Stimulated activated CD8-positive, alpha-beta memory T cell treated with anti-CD3 and anti-CD28 coated beads, Interleukin-4, amount 100 ng/mL, for 48 hours (primary cell): ENCODE measurements at places on chromosomes 7 and 10.

- no peak for DNase-seq
Observed at GRCh38 chr7:40697653-40698052, 562.8 kb downstream of the SUGCT start.

DNA sequence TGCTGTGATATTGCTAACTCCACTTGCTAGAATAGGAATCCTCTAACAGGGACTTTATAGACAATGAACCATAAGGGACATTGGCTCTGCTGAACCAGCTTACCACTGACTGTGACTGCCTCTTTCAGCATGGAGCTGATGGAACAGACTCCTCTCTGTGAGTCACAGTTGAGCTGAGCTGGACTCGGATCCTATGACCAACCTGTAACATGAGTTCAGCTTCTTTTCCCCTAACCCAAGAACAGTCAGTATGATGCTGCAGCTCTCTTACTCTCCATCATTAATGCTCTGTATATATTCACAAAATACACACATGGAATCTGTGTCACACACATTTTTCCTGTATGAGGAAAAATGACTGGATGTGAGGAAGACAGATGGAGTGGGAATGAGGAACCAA, 177.9 kb upstream of the BET1 start:
- no peak for DNase-seq

GRCh38 chr7:107526672-107527071, 37.0 kb downstream of the COG5 start:
- no peak for DNase-seq

GRCh38 chr7:126440542-126440941, 812.2 kb downstream of the GRM8 start:
- no peak for DNase-seq

GRCh38 chr7:18401757-18402156, 93.8 kb upstream of the HDAC9 start:
- no peak for DNase-seq

GRCh38 chr7:121440857-121441503, 44.9 kb upstream of the FAM3C start:
- DNase-seq: no peak

DNA sequence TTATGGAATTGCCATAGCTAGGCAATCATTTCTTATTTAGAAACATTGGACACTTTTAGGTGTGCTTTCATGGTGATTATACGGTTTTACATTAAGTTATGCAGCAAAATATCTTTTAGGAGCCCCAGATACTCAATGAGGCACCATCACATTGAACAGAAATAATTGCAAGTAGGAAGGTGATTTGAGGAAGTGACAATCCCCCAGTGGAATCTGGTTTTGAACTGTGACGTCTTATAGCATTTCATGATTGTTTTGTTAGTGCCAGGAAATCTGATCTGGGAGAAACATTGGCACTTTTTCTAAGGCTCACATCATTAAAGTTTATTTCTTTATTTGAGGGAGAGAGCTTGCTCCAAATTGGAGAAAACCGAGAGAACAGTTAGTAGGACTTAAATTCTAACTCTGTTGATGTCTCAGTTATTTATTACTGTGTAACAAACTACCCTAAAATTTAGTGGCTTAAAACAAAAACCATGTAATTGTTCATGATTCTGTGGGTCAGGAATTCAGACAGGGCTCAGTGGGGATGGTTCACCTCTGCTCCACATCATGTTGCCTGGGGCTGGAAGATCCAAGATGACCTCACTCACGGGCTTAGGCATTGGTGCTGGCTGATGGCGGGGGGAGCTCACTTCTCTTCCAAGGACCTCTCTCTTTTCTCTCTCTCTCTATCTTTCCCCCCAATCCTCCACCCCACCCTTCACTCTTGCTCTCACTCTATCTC, 78.2 kb upstream of the STEAP1B start:
- DNase-seq: no peak

- no peak for DNase-seq
Observed at GRCh38 chr10:129774736-129775401, 189.2 kb downstream of the EBF3 start.

GRCh38 chr10:89518876-89519842, 16.2 kb downstream of the SLC16A12 start:
- DNase-seq: no peak

DNA sequence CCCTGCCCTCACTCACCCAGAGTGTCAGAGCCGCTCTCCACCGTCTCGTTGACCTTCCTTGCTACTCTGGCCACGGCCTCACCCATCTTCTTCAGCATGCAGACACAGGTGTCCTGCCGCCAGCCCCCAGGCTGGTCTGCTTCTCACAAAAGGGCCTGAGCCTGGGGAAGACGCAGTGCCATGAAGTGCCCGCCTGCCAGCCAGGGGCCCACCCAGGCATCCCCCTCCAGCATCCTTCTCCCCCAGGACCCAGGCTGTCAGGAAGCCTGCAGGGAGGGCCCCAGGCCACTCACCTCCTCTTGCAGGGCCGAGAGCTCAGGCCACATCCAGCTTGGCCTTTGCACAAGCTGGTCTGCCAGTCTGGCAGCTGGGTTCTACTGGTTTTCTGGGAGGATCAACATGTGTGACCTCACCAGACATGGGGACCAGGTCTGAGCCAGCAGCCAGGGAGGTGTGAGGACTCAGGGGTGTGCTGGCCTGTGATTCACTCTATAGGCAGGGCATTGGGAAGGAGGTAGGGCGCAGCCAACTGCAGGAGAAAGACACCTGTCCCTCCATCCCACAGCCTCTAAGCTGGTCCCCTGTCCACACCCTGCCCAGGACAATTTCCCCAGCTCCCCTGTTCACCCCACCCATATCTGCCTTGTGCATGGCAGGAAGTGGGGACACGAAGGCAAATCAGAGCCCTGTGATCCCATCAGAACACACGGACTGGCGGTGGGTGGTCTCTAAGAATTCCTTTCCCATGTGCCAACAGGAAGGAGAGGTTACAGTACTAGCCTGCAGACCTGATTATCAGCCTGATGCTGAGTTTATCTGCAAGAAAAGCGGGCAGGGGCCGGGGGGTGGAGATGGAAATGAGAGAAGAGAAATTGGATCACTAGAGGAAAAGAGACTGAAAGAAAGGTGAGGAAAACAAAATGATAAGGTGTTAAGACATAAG, 5.7 kb downstream of the LRRC20 start:
- no peak for DNase-seq

GRCh38 chr7:131108212-131108940, 219.3 kb upstream of the MKLN1 start:
- DNase-seq: no peak

DNA sequence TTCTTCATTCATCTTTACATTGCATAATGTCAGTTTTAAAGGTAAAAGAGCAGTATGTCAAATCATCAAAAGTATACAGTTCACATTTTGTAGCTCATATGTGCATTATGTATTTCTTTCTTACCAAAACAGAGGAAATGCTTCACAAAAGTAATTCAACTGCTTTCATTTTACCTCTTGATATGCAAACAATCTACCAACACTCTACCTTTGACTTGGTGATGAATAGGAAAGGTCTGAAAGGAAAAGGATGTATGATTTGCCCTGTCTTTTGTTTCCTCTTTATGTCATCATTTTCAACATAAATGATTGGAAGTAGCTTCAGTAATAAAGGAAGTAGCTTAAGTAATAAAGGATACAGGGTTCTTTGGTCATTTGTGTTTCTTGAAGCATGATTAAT, 846.7 kb downstream of the NXPH1 start:
- DNase-seq: no peak

DNA sequence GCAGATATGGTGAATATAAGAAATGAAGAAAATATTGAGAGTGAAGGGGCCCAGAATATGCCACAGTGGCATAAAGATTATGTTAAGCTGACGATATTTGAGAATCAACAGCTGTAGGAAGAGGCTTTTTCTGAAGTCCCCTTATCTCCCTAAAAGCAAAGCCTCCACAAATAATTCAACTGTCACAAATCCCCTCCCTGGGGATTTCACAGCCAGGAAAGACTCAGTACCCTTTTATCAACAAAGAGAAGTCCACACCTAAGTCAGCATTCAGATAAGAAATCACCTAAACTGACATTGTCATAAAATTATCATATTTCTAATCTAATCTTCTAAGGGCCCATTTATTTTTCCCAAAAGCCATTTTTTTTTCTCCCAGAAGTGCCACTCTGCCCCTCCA, 284.9 kb upstream of the VWC2 start:
- no peak for DNase-seq

- no peak for DNase-seq
Observed at GRCh38 chr7:16978358-16979244, 96.8 kb upstream of the AGR3 start.

- no peak for DNase-seq
Observed at GRCh38 chr10:131824371-131825149, 76.2 kb upstream of the PPP2R2D start.

DNA sequence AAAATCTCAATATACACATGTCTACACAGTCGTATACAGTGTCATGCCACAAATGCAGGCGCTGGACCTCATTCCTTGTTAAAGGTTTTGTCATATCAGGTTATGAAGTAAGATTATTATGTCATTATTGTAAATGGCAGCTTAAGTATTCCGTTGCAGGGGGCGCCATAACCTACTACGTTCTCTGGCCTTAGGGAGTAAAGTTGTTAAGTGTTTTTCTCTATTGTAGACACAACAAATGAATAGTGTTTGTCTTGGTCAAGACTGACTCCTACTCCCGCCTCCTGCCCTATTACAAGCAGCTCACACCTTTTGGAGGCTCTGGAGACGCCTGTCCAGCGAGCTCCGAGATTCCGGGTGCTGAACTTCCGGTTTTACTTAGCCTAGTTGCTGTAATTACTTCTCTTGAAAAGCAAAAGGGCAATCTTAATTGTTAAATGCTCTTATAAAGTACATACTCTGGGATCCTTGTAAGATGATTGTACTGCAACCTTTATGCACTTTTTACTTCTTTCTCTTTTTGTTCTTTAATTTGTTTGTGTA, 994 bp downstream of the GATAD1 start:
- peak; percentile 60 for DNase-seq

GRCh38 chr10:132186488-132187429, at the start of gene DPYSL4:
Gene DPYSL4 (plus strand): TSS chr10:132186948. CDS start chr10:132187064, 116 bp downstream.
- DNase-seq: peak; percentile 38
